ENCODE measurements at places on chromosomes 2 and 18.
A peak's percentile ranks its signal among the peaks of the same experiment; 100 is the strongest.

DNA sequence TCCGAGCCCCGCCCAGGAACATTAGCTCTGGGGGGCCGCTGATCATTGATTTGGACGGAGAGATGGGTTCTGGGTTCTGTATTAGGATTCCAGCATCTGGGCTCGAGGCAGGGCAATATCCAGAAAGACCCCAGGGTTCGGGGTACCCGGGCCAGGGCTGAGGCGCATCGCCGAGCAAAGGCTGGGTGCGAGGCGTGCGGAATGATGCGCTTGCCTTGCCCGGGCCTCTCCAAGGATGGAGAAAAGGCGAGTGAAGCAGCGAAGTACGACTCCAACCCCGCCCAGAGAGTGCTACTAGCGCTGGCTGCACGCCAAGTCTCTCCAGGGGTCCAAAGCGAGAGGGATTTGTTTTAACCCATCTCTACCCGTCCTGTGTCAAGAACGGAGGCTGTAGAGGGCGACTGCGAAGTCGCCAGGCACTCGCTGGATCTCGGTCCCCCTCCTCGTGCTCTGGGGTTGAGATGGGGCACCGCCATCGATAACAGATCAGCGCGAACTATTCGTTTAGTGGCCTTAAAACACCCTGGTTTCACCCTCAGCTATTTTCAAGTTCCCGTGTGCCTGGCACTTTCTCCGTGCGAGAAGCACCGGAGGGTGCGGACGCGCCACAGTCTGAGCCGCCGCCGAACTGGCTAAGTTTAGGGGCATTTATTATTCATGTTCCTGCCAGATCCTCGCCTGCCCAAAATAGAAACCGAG, 1.9 kb downstream of the ADCYAP1 start:
- DNase-seq: peak; percentile 11

DNA sequence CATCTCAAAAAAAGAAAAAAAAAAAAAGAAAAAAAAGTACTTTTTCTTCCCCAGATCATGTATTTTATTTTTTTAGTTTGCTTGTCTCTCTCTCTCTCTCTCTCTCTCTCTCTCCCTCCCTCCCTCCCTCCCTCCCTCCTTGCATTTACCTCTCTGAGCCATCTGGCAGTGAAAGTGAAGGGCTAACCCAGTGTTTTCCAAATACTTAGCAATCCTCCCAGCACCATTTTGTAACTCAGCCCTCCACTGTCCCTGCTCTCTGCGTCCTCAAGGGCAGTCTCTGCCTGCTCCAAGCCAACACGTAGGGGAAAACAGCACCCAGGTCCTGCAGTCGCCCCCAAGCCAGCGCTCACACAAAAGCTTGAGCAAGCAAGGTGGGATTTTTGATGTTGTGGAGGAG, 19.6 kb upstream of the TEX44 start:
- DNase-seq: no peak

DNA sequence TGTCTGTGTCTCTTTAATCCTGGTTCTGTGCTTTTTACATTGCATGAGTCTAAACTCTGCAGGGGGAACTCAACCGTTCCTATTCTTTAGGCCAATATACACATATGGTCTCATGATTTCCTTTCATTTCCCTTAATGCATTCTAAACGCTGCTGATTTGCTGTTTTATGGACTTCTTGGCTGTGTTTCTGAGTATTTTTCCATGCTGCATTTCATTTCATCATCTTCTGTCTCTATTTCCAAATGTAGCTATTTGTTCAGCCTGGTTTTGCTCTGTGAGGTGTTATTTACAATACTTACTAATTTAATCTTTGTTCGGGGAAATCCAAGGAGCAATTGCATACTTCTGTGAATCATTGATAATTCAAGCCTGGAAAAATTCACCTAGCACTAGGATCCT, 897.2 kb downstream of the TSN start:
- DNase-seq: no peak

- DNase-seq: no peak
Observed at GRCh38 chr18:79257480-79257879, 138.2 kb upstream of the NFATC1 start.

DNA sequence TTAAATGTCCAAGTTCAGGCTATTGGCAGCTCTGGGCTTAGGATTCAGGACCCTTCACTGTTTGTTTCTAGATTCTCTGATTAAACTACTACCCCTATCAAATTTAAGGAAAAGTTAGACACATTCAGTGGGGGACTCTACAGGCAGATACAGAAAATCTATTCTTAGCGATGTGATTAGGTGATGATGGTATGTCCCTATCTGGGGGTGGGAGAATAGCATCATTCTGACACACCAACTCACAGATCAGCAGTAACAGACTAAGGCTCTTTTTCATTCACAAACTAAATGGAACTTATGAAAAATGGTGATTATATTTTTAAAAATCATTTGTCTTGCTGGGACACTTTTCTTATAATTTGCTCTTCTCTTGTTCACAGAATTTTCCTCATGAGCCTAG, 232.9 kb upstream of the CDH2 start:
- DNase-seq: no peak

GRCh38 chr2:140679752-140680151, 1451.1 kb downstream of the LRP1B start:
- no peak for DNase-seq

DNA sequence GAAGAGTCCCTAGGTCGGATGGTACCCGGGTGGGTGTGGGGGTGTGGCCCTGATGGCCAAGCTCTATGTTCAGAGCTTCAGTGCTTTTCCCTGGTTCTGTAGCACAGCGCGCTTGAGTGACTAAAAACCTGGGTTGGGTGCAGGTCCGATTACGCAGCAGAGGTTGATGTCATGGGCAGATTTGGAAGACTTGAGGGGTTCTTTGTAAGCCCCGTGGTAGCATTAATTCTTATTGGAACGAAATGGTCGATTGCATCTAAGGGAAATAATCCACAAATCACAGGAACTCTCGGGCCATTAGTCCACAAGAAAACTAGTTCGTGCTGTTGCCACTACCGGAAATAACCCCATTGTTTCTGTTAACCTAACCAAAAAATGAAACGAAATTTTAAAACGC, 9.0 kb downstream of the HOXD8 start:
- DNase-seq: peak; percentile 33

DNA sequence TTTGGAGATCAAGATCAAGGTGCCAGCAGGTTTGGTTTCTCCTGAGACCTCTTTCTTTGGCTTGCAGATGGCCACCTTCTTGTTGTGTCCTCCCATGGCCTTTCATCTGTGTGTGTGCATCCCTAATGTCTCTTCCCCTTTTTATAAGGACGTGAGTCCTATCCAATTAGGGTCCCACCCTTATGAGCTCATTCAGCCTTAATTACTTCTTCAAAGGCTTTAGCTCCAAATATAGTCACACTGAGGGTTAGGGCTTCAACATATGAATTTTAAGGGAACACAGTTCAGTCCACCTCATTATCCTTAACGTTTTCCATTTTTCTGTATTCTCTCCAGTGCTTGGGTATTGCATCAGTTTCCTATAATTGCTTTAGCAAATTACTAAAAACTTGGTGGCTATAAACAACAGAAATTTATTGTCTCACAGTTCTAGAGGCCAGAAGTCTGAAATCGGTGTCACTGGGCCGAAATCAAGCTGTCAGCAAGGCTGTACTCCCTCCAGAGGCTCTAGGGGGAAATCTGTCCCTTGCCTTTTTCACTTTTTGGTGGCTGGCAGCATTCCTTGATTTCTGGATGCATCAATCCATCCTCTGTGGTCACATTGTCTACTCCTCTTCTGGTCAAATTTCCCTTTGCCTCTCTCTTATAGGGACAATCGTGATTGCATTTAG, 34.1 kb downstream of the CDC42EP3 start:
- peak; percentile 73 for DNase-seq

DNA sequence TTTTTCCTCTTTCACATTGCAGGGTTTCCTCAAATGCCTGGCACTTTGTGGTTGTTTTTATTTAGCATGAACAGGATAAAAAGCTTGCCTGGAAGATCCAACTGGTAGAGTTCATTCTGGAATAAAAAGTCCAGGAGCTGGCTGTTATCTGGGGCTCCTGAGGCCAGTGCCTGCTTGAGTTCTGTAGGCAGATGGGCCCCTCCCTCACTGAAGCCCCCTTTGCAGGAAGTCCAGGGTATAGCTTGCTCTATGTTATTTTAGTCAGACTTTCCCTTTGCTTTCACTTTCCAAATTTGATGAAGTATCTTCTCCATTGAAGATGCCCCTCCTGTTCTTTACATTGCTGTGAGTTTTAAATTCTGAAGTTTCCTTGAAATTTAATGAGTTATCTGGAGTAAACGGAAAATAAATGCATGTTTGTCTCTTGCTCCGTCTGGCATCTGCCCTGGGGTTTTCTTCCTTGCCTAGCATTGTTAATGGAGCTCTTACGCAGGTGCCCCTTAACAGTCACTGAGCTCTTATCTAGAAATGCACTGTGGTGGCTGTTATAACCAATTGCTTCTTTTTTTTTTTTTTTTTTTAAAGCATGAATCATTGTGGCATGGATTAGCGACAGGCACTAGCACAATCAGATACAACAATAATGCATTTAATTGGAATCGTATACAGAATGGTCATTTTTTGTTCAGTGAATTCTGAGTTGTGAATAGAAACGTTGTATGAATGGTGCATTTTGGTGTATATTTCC, 27.0 kb upstream of the LPIN1 start:
- DNase-seq: no peak

- DNase-seq: no peak
Observed at GRCh38 chr2:176934131-176934530, 278.5 kb upstream of the HNRNPA3 start.

- no peak for DNase-seq
Observed at GRCh38 chr2:129144082-129144791, 825.6 kb upstream of the HS6ST1 start.

DNA sequence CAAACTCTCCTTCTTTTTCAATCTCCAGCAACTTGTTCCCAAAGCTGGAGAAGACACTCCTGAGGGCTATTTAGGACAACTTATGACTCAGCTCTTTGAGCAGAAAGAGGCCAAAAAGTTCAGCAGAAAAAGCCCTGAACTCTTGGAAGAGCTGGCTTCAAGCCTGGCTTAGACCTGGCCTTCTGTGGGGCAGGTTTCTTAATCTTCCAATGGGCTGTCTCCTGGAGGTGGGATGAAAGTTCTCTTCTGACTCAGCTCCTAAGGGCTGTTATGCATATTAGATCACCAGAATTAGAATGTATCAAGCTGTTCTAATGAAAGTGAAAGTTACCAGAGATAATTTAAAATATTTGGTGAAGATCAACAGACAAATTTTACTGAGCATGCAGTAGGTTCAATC, 129.4 kb downstream of the RAD51AP2 start:
- peak; percentile 4 for DNase-seq

- no peak for DNase-seq
Observed at GRCh38 chr2:41972819-41973218, 75.0 kb upstream of the PKDCC start.
